ENCODE measurements at places on chromosomes 3 and 15.
A peak's percentile ranks its signal among the peaks of the same experiment; 100 is the strongest.

DNA sequence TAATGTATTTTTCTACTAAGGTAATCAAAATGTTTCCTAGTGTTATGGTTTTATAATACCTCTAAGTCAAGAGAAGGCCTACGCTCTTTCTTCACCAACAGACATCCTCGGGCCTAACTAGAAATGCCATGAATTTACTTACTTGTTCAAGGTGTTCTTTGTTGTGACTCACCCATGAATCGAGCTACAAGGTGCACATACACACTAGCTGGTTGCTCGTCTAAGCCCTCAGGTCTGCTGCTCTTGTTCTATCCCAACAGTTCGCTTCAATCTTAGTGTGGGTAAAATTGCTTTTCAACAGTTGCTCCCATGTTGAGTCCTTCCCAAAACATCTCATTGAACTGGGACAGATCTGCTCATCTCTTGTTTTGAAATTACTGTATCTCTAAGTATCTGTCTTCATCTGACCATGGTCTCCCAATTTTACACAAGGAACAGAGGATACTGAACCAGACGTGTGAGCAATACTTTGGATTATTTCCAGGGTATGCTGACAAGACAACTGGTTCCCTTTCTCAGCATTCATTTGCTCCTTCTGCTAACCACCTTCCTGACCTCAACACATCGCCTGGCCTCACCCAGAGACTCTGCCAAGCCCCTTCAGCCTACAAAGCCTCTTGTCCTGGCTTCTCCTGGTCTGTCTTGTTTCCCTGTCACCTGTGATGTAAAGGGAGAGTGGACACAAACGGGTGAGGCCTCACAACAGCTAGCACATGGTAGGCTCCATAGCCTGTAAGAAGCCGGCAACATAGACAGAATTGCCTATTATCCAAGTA is 84.2 kb downstream of the NEDD4 start:
- no peak for DNase-seq

GRCh38 chr3:13537909-13538296 is 11.0 kb upstream of the FBLN2 start:
- DNase-seq = no peak

DNA sequence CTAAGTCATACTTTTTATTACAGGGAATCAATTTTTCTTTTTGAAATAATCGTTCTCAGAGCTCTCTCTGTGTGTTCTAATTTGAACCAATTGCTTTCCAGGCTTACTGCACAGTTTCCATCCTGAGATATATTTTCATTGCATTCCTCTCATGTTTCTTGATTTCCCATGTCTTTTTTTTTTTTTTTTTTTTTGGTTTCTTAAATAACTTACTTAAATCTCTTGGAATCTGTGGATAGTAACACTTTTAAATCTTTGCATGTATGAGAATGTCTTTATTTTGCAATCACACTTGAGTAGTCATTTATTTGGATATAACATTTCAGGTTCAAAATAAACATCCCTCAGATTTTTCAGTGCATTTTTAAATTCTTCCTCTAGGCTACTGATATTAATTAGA is 14.5 kb upstream of the ABTB1 start:
- DNase-seq = no peak

DNA sequence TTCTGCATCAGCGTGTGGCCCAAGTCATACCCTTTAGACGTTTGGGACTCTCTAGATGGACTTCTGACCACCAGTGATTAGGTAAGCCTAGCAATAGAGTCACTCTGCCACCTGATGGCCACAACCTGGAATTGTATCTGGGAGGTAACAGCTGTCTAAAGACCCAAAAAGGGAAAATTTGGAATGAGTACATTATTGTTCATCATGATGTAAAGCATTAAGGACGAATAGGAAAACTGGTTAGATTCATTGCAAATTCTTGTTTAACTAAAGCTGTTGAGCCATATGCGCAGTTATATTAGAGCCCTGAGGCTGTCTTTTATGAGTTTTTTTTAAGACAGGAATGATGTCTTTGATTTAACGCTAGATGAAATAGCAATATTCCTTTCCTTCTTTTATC is 63.6 kb downstream of the FAM81A start:
- no peak for DNase-seq

DNA sequence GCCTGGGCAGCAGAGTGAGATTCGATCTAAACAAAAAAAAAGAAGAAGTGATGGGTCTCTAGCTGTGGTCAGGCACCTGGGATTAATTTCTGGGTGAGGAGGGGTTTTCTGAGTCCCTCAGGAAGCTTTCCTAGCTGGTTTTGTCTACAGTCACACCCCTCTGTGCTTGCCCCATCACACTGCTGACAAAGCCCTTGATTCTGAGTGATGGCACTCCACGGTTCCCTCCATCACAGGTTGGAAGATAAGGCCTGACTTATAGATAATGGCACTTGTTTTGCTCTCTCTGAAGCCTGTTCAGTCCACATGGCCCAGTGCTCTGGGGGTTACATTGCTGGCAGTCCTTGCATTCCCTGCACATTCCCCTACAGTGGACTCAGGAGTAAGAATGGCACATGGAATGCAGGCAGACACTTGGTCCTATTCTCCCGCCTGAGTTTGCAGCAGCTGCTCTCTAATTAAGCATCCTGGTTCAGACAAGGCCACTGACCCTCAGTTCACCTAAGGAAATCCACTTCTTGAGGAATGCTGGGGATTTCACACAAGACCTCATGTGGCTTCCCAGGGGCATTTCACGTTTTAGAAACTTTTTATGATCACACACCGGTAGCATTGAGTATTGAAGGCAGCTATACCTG is 81.0 kb upstream of the NMNAT3 start:
- peak; percentile 76 for DNase-seq

- no peak for DNase-seq
Observed at GRCh38 chr3:123571264-123571972, 13.4 kb downstream of the HACD2 start.

GRCh38 chr15:74443100-74443909 is 9.5 kb upstream of the SEMA7A start:
- no peak for DNase-seq

DNA sequence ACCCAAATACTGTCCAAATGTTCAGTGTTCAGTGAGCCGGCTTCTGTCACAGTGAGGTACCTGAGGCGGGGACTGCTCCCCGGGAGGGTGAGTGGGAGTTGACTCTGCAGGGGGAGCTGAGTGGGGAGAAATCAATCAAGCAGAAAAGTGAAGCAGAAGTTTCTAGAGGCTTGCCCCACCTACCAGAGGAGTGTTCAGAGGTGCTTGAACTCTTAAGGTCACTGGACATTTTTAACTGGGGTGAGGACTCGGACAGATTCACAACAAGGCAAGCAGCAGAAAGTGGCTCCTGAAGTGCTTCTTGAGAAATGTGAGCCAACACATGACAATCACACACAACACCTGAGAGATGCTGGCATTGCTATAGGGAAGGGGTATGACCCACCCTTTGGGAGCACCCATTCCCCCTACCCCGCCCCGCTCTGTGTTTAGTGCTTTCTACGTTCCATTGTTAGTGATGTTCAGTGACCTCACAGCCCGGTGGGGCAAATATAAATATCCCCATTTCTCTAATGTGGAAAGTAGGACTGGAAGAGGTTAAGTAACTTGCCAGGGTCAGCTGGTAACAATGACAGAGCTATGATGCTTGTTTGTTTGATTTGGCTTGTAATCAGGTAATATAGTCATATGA is 48.6 kb upstream of the AKAP13 start:
- DNase-seq = peak; percentile 63

- DNase-seq = no peak
Observed at GRCh38 chr3:188900421-188900951, 271.3 kb upstream of the TPRG1 start.

DNA sequence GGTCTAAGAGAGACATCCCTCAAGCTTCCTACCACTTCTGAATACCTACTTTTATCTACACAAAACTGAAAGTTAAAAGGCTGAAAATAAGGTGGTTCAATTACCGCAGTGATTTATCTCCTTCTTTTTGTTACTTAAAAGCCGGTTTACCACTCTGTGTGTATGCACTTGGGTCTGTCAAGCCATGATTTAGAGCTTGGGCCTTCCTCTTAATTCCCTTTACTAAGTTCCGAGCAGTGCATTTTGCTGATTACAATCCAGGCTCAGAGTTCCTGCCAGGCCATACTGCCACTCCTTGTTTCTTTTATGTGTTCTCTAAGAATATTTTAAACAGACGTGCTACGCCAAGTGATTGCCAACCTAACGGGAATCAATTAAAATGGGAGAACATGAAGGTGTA is 16.5 kb downstream of the KCTD6 start:
- no peak for DNase-seq

DNA sequence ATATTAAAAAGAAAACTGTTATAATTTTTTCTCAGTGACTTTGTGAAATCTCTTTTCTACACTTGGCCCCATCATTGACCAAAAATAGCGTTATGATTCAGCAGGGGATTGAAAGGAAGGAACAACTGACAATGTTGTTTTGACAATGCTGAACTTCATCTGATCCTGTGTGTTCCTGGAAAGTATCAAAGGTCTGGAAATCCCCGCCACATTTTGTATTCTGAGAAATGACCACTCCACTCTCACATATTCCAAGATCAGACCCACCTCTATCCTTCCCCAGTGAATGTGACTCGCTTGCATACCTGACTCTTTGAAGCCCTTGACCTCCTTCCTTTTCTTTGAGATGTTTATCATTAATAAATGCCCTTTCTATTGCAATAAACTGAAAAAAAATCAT is 9.7 kb upstream of the RIOX2 start:
- DNase-seq = no peak

DNA sequence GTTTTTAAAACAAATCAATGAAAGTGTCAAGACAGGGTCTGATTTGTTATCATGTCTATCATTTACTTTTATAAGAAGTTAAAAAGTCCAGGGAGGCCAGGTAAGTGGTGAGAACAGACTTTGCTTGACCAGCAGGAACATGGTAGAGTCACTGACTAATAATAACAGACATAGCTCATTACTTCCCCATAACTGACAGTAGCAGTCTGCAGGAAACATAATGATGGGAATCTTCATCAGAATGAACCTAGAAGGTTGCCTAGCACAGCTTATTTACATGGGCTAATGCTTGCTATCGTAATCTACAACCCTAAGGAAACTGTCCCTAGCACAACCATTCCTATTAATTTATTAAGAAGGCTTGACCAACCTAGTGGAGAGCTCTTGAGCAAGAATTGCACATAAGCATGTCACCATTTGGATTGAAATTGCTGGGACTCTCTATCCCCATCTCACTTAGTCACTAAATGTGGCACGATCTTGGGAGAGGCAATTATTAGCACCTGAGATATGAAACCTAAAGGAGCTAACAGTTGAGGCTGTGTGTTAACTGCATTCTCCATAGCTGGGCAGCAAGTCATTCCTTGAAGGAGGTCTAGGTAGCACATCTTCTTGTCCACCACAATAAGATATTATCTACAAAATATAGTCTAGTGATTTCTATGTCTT is 139.6 kb upstream of the ZBTB20 start:
- no peak for DNase-seq

- no peak for DNase-seq
Observed at GRCh38 chr15:48966595-48967301, 3.0 kb upstream of the SHC4 start.

DNA sequence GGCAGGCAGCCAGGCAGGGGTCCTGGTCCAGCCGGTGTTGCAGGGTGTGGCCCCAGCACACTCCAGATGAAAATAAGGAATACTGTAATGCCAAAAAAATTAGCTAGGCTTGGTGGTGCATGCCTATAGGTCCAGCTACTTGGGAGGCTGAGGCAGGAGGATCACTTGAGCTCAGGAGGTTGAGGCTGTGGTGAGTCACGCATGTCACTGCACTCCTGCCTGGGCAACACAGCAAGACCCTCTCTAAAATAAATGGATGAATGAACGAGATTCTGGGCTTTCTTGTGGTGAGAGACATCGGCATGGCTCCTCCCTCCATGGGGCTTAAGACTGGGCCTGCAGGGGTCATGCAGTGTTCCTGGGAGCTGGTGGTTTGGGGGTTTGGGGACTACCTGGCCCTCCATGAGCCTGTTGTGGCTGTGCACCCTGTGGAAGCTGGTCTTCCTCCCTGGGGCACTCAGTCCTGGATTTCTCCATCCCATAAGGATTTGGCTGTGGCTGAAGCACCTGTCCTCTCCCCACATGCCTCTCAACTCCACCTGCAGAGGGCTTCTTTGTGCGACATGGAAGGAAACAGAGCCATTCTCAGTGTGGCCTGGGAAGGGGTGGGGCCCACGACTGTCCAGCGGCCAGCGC is 7.6 kb upstream of the RCCD1 start:
- DNase-seq = no peak

DNA sequence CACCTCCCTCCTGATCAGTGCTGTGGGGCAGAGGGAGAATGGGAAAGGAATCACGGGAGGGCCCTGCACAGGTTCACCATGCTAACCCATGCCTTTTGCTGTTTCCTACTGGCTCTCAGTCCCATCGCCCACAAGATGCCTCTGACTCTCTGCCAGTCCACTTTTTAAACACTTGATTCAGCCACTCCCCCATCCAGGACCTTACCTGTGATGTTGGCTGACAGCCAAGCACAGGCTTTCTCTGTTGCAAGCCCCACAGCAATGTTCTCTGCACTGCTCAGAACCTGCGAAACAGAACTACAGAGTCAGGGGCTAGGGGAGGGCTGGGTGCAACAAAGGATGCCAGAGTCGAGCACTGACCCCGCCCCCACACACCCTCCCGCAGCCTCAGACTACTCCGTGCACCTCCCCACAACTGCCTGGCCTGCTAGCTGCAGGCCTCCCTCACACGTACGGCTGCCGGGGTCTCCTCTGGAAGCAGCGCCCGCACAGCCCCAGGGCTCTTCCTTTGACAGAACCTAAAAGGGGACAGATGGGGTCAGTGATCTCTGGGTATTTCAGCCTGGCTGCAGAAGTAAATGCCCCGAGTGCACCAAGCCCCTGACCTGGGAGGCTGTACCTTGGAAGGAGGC is 9.1 kb downstream of the CDAN1 start:
- DNase-seq = peak; percentile 63

GRCh38 chr3:47443611-47443995 is 32.1 kb downstream of the SCAP start:
- DNase-seq = peak; percentile 53

- no peak for DNase-seq
Observed at GRCh38 chr3:71616571-71617021, 33.1 kb upstream of the FOXP1 start.

- no peak for DNase-seq
Observed at GRCh38 chr3:52552089-52552488, 15.7 kb downstream of the UQCC5 start.

- no peak for DNase-seq
Observed at GRCh38 chr3:45841420-45841756, 531 bp downstream of the LZTFL1 start.

DNA sequence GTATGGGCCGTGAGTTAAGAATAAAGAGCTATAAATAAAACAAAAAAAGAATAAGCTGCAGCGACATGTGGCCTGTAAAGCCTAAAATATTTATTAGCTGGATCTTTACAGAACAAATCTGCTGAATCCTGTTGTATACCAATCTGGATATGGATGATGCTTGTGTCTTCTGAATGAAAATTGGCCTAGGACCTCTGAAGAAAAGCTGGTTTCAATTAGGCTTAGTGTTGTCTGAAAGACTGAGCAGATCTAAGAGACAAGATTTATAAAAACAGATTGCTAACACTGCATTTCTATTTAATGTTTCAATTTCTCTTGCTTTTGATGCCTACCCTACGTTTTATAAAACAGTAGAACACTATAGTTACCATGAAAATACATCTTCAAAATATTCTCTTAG is 57.9 kb downstream of the ST3GAL6 start:
- no peak for DNase-seq

- no peak for DNase-seq
Observed at GRCh38 chr3:38152609-38153008, 12.7 kb upstream of the OXSR1 start.

Data from osteocyte (in vitro differentiated cells).